GM04503 (cell line): ENCODE measurements at places on chromosomes 5 and 9.

DNA sequence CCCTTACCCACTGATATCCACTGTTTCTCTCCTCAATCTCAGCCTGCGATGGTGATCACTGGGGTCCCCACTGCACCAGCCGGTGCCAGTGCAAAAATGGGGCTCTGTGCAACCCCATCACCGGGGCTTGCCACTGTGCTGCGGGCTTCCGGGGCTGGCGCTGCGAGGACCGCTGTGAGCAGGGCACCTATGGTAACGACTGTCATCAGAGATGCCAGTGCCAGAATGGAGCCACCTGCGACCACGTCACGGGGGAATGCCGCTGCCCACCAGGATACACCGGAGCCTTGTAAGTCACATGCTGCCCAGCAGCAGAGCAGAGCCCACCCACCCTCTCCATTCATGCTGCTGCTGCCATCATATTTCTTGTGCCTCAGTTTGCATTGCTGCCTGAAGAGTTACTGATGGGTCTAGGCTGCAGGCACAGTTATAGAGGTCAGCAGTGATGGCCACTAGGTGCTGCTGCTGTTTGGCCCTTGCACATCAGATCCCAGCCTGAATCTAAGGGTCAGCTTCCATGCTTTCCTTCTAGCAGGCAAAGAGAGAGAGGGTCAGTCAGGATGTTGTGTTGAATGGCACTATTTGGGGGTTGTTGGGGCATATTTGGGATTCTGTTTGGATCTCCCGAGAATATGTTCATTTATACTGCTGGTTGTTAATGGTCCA lies 106.0 kb downstream of the MEGF10 start:
- no peak for DNase-seq

DNA sequence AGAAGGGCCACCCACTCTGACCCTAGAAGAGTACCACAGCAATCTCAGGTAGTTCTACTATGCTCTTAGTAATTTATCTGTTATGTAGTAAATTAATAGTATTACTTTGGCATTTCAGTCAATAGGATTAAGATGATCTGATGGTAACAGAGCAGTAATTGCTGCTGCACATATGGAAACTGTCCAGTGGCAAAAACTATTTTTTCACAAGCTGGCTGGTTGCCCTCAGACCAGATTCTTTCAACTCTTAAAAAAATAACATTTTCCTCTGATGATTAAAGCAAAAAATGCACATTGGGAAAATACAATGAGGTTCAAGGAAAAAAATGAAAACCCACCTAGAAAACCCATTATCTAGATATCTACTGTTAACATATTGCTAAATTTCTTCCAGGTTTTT lies 19.7 kb downstream of the GLRA1 start:
- no peak for DNase-seq

DNA sequence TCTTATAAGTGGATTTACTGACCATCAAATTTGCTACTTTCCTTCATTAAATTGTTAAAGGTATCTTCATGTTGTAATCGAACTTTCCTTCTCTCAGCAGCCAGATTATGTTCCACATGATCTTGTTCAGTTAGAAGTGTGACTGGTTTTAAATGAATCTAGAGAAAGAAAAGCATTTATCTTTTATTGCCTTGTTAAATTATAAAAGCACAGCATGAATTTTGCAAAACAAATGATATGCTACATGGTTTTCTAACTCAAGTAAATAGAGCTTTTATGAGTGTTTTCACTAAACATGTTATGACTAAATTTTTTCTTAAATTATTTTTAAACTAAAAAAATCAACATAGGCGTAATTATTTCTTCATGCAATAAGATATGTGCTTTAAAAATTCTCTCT lies 34.1 kb downstream of the ACOT12 start:
- DNase-seq = no peak

DNA sequence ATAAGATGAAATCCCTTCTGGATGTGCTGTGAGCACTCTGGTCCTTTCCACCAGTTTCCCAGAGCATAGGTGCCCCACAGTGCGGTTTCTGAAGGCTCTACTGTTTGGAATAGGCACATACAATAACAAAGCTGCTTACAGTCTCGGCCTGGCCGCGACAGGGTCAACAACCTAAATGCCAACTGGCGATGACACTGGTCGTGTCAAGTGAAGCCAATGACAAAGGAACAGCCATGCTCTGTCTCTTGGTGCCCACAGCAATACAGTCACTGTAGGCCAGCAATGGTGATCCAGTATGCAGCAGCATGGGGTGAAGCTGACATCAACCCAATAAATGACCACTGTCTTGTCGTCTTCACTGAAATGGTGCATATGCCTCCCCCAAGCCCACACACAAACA lies 47.8 kb upstream of the EQTN start:
- DNase-seq = no peak

- no peak for DNase-seq
Measured at GRCh38 chr9:92378865-92379560, 25.4 kb downstream of the OGN start.

DNA sequence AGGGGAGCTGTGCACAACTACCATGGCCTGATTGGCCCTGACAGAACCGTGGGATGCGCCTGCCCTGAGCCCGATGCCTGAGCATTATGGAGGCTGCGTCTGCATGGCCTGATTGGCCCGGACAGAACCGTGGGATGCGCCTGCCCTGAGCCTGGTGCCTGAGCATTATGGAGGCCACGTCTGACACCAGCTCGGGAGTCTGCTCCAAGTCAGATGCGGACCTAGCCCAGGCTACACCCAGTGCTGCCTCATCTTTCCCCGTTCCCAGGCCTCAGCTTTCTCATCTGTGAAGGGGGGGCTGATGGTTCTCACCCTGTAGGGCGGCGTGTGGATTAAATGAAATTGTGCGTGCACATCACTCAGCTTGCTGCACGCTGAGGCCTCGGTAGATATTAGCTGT lies 7.3 kb downstream of the CEP72 start:
- DNase-seq = no peak

GRCh38 chr9:20111173-20111843 lies 322.5 kb upstream of the SLC24A2 start:
- no peak for DNase-seq

- DNase-seq = peak; percentile 74
Measured at GRCh38 chr5:154445422-154446194, at the start of gene SAP30L. Gene SAP30L, plus strand, starts transcription at chr5:154445997. Its CDS starts 608 bp downstream, at chr5:154446605.

DNA sequence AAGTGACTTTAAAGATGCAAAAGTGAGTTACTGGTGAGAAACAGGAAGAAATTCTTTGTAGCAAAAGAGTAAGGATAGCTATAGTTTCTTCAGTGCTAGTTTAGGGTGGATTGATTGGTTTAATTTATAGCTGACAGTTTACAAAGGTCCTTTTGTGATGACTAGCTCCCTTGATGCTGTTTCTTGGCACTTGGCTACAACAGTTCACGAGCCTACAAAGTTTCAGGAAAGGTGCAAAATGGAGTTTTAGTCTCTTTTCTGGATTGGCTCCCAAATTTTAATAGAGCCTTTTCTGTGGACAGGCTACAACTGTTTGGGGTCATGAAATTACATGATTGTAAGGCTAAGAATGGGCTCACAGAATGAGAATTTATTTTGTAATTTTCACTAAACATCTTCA lies 40.9 kb upstream of the BNIP1 start:
- no peak for DNase-seq

DNA sequence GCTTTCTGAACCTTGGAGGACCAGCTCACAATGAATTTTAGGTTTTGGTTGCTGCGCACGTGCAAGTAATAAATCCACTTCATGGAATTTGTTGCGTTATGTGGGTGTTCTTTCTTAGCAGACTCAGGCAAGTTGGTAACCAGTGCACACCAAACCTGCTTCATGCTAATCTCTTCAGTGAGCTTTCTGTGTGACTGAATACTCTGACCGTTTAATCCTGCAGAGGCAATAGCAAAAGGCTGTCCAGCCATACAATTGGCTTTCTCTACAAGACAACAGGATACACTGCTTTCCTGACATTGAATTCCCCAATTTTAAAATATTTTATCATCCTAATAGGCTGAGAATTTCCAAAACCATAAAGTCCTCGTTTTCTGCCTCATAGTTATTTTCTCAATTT lies 10.3 kb downstream of the UGT3A2 start:
- DNase-seq = no peak

DNA sequence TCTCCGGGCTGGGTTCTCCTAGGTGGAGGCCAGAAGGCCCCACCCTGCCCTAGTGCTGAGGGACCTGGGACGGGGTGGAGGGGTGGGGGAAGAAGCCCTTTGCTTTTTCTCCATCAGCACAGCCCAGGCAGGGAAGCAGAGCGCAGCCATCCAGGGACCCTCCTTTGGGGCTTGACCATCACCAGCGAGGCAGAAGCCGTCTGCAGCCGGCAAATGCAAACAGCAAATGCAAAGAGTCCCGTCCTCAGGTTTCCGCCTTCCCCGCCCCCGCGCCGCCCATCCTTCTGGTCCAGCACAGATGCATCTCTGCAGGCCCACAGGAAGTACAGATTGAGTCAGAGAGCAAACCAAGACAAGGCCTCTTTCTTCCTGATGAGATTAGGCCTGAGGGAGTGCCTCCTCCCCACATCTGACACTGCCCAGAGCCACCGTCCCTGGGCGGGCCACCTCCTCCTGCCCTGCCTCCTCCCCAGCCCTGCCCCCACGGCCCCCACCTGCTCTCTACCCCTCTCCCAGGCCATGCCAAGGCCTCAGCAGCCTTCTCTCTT lies 23.4 kb downstream of the CORO2A start:
- DNase-seq = no peak

DNA sequence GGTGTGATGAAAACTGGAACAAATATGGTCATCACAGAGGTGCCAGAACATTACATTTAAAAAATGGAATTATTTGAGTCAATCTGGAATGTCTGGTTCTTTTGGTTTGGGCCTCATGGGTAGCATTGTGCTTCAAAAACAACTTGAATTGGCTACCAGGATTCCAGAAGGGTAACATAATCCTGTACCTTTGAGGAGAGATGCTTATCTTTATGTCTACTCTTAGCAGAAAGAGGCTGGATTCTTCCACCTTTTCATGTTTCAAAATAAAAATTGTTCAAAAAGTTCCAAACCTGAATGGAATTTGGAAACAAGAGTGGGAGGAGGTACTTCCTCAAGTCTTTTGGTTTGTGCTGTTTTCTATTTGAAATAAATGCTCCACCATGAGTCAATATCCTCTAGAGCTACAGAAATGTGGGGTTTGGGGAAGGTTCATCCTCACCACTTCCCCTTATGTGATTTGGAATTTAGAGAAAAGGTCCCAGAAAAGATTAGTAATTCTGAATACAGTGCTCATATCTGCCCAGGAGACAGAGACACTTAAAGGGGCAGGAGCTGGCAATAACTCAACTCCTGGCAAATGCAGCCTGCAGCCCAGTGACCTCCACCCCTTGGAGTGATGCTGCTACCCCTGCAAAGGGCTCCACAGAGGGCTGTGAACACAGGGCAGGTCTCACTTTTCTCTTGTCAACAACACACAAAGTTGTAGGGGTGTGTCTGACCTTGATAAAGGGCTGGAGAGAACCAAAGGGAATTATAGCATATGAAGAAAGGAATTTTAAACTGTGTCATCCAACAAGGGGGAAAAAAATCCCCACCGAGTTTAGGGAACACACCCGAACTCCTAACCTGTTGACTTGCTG lies 272.8 kb downstream of the CWC27 start:
- no peak for DNase-seq

- DNase-seq = no peak
Measured at GRCh38 chr9:127783111-127784008, 2.5 kb upstream of the CDK9 start.

DNA sequence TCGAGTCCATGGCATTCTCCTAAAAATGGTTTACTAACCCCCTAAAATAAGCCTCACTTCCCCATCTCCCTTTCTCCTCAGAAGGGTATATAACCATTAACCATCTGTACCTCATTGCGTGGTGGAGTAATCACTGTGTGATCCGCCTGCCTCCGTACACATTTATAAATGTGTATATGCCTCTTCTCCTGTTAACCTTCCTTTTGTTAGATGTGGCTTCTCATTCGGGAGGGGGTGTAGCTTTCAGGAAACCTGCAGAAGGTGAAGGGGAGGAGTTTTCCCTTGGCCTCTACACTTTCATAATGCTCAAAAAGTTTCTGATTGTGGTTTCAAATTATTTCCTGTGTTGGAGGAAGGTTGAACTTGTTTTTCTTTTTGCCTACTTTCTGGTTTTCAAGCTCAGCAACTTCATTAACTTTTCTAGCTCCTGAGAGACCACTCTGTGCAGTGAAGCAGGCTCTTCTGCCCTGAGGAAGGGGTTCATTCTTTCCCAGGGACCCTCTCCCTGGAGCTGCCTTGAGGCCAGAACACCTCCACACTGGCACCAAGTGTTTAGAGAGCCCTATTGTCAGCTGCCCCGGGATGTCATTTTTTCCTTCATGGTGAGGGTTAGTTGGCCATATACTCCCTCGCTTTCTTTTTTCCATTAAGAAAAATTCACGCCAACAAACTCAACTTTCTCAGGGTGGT lies 46.9 kb downstream of the RASGRF2 start:
- DNase-seq = no peak

DNA sequence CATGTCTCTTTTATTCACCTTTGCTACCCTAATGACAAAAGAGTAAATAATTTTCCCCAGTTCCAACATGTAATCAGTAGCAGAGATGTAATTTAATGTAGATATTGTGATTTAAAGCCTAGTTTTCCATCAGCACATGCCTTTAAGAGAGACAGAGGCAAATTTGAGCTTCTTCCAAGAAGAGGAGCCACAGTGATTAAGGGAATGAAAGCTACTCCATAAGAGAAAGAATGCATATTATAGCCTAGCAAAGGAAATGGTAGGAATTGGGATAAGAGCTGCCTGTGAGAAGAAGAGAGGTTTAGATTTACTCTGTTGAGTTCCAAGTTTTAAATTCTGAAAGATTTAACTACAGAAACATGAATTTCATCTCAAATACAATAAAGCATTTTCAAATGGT lies 591.0 kb upstream of the DMAC1 start:
- DNase-seq = no peak

DNA sequence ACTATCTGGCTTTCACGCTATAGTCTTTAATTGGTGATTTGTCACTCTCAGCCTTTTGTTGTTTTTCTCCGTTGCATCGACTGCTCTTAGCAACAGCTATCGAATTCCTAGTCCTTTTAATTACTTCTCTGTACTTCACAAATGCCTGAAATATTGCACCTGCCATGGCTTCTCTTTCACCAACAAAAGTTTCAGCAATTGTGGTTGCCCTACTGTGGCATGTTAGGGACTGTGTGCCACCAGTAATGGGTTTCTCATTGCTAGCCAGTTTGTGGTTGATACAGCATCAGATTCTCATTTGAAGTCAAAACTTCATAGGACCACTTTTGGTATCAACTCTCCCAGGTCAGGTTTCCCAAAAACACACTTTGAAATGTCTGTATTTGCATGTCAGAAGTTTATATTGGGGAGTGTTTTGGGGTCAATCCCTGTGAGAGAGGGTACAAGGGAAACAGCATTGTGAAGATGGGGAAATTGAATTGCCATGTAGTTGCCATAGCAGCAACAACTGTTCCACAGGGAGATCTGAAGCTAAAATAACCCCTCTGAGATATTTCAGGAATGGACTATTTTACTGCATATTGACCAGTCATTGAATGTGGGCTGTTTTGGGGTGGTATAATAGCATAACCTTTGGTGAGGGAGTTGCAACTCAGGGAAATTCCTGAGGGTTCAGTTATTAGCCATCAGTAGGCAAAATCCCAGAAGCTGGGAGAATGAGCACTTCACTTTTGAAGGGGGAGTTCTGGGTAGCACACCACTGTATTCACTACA lies 99.2 kb downstream of the WDR70 start:
- DNase-seq = no peak

- no peak for DNase-seq
Measured at GRCh38 chr9:77725820-77726219, 77.7 kb upstream of the GNA14 start.
